Aorta (tissue), 5 donors: ENCODE measurements at places on chromosomes 11 and 22.

DNA sequence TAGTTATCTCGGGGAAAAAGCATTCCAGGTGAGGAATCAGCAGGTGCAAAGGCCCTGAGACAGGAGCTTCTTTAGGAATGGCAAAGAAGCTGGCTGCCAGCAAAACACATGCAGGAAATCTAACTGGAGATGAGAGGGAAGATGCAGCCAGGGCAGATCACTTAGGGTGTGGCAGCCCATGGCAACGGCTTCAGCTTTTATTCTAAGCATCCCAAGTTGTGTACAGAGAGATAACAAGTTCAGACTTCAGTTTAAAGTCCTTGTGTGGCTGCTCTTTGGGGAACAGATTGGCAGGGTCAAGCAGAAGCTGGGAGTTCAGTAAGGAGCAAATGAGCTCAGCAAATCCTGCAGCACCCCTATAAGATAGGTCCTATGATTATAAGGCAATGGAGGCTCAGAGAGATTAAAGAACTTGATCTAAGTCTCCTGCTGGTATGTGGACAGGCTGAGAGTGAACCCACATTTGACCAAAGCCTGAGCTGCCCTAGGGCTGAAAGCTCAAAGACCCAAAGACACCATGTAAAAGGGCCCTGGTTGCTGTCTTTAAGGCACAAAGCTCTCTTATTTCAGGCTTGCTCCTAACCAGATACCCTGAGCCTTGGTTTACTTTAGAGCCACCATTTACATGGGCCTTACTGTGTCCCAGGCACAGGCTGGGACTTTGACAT lies 466.8 kb downstream of the SOX6 start:
- no peak for DNase-seq

DNA sequence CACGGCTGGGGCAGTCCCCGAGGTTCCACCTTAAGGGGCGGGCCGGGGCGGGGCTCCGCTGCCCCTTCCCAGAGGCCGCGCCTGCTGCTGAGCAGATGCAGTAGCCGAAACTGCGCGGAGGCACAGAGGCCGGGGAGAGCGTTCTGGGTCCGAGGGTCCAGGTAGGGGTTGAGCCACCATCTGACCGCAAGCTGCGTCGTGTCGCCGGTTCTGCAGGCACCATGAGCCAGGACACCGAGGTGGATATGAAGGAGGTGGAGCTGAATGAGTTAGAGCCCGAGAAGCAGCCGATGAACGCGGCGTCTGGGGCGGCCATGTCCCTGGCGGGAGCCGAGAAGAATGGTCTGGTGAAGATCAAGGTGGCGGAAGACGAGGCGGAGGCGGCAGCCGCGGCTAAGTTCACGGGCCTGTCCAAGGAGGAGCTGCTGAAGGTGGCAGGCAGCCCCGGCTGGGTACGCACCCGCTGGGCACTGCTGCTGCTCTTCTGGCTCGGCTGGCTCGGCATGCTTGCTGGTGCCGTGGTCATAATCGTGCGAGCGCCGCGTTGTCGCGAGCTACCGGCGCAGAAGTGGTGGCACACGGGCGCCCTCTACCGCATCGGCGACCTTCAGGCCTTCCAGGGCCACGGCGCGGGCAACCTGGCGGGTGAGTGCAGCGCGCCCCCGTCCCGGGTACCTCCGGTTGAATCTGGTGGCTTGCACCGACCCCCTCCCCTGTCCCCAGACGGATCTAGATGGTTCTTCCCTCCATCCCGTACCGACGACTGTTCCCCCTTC lies at the start of gene SLC3A2:
SLC3A2 (plus strand) TSS at position 94 of the 776 bp plus-strand sequence; CDS start at position 222, 128 bp downstream.
- DNase-seq: peak; percentile 93

DNA sequence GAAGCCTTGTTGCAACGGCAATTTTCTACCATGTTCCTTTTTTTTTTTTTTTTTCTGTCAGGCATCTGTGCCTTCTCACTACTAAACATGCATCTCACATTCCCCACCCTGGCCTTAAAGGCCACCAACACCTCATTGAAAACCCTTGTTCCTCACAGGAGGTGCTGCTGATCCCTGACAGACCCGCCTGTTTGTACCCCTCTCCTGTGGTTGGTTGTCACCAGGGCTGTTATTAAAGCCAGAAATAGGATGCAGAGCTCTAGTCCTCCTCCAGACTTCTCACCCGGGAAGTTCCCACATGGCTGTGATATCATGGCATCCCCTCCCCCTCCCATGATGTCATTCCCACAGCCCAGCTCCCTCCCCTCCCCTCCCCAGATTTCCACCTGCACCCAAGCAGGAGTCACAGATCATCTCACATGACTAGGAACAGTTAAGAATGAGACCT lies 302.8 kb upstream of the NCAM1 start:
- DNase-seq: no peak

DNA sequence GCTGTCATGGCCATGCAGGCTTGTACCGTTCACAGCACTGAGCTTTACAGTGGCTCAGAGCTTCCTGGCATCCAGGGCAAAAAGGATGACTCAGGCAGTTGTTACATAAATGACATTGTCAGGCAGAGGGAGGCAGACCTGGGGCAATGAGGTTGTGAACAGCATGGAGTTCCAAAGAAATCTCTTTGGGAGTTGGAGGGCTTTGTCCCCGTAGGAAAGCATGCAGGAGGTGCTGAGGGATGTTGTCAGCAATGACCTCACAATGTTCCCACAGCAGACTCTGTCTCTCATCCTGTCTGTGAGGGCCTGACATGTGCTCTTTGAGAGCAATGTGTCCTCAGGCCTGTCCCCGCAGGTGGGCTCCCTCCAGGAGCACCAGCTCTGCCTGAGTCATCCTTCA lies 25.9 kb upstream of the PDE2A start:
- DNase-seq: no peak

DNA sequence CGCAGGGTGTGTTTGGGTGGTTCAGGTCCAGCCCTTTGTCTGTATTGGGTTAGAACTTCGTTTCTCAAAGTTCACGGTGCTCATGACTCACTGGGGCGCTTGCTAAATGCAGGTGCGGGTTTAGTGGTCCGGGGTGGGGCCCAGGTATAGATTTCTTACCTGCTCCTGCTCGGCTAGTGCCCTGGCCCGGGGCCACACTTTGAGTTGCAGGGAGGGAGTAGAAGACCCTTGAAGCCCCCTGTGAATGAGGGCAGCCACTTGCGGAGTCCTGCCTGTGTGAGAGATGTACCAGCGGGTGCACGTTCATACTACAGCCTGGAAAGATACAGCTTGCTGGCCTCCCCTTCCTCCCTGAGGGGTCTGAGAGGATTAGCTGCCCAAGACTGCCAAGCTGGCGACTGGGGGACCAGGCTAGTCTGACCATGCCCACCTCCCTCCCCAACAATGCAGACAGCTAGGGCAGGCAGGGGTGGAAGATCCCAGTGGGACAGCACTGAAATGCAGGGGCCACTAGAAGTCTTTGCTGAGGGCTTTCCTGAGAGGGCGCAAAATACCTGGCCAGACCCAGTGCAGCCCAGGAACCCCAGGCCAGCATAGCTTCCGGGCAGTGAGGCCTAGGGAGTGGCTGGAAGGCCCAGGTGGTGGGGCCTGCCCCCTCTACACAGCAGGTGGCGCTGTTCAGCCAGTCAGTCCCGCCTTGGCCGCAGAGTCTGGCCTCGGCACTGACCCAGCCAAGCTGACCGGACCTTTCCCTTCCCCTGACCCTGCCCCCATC lies 5.1 kb upstream of the MYRF start:
- peak; percentile 91 for DNase-seq

GRCh38 chr11:97743205-97743742 lies 1277.5 kb upstream of the CNTN5 start:
- no peak for DNase-seq

DNA sequence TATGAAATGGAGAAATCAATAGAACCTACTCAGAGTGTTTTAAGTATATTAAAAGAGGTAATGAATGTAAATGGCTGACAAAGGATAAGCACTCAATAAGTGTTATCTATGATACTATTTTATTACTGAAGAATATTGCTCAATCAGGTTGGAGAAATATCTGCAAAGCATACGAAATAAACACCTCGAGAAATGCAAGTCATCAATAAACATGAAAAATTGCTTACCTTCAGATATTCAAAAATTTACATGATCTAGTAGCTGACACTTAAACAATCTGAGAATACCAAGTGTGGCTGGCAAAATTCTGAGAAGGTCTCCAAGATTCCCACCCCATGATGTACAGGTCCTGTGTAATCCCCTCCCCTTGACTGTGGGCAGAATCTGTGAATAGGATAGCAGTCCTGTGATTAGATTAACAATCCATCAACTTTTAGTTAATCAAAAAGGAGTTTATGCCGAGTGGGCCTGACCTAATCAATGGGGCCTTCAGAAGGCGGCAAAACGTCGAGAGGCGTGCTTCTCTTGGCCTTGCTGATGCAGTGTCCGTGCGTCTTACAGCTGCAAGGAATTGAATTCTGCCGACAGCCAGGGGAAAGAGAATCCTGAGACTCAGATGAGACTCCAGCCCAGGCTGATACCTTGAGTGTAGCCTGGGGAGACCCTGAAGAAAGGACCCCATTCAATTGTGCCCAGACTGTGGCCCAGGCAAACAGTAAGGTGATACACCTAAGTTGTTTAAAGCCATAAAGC lies 49.1 kb downstream of the SPATA19 start:
- no peak for DNase-seq

DNA sequence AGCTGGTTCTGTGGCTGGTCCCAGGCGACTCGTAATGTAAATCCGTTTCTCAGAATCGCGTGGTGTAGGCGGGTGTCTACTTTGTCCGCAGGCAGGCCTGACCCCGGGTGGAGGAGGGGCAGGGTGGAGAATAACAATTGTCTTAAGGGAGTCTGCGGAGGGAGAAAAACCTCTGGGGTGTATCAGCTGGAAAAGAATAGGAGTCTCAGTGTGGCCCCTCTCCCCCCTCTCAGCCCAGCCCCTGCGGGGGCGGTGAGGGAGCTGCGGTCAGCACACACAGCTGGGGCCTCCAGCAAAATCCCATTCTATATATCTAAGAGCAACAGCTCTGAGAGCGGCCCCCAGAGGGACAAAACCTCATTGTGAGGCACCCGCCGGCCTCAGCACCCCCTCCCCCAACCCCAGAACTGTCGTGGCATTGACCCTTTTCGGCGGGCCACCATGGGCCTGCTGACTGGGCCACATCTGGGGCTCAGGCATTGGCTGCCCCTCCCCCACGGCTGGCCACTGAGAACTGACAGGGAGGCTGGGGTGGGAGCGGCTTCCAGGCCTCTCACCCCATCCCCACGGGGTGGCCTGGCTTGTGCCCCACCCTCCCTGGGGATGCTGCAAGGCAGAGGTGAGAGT lies 2.7 kb upstream of the MYRF start:
- no peak for DNase-seq

DNA sequence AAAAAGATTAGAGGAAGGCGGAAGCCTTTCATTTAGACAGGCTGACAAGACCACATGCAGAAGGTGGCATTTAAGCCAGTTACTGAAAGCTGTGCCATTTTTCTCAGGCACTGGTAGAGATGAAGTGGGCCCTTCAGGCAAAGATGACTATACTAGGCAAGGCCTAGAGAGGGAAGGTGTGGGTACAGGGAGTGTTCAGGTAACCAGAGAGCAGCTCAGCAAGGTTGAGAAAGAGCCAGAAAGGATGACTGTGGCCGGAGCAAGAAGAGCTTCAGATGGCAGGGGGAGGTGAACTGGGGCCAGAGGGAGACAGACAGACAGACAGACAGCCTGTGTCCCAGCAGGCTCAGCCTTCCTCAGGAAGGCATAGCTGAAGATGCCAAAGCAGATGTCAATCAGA lies 88.1 kb upstream of the NARS2 start:
- no peak for DNase-seq

GRCh38 chr11:36093548-36093947 lies 149.7 kb downstream of the LDLRAD3 start:
- DNase-seq: no peak
